Esophagus squamous epithelium (tissue), 5 donors: ENCODE measurements at places on chromosomes 5 and 9. TPM values are rescaled to one million over a fixed set of nuclear protein-coding genes. Genes with fewer than 3 reads are reported as not detected.

GRCh38 chr5:97836816-97837215, 653.8 kb upstream of the RIOK2 start:
- no peak for DNase-seq

GRCh38 chr9:123710299-123710698, 219.6 kb downstream of the DENND1A start:
- DNase-seq, result no peak

DNA sequence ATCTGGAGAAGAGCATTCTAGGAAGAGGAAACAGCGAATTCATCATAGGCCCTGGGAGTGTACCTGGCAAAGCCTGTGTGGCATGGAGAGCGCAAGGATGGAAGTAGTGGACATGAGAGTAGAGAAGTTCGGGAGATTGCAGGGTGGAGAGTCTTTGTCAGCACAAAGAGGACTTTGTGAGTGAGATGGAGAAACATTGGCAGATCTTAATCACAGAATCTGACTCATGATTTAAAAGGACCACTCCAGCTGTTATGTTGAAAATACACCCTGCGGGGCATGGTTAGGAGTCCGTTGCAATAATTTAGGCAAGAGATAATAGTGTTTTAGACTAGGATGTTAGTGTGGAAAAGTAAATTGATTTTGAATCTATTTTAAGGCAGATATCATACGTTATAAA, 116.9 kb downstream of the HACD4 start:
- no peak for DNase-seq

DNA sequence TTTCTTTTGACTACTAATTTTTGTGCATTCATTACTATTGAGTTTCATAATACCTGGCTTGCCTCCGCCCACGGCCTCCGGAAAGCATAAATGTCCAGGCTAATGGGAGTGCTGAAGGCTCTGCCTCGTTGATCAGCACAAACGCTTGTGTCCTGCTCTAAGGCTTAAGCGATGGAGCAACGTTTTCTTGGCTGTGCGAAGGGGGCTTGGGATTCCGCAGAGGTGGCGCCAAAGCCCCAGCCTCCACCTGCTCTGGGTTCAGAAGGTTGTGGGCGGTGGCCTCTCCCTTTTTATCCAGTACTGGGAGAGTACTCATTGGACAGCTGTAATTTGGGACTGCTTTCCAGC, 19.7 kb downstream of the ANXA2R start:
- no peak for DNase-seq

- no peak for DNase-seq
These were observed 589.9 kb downstream of the DNAH5 start for GRCh38 chr5:13354611-13355010.

The TMEM252 gene
- total RNA-seq, result not detected

GRCh38 chr5:2277886-2278285, 395.2 kb upstream of the IRX4 start:
- no peak for DNase-seq

The ADGRD2 gene
- 0.35 TPM for total RNA-seq

DNA sequence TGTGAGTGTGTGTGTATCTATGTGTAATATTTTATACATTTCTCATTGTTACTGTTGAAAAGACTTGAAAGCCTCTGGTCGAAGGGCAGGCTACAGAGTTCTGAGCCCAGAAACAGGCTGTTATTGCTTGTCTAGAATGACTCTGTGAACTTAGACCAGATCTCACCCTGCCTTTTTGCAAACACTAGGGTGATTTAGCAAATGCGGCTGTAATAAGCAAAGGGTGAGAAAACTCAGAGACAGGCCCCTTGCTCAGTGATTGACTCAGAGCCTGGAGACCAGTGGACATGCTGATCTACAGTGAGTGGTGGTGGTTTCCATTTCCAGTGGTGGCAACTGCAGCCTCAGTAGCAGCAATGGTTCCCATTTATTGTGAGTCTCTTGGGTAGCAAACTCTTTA, 183.7 kb downstream of the ATP10B start:
- no peak for DNase-seq
